Liver (tissue), 10 donors: ENCODE measurements at places on chromosomes 2 and 18.

DNA sequence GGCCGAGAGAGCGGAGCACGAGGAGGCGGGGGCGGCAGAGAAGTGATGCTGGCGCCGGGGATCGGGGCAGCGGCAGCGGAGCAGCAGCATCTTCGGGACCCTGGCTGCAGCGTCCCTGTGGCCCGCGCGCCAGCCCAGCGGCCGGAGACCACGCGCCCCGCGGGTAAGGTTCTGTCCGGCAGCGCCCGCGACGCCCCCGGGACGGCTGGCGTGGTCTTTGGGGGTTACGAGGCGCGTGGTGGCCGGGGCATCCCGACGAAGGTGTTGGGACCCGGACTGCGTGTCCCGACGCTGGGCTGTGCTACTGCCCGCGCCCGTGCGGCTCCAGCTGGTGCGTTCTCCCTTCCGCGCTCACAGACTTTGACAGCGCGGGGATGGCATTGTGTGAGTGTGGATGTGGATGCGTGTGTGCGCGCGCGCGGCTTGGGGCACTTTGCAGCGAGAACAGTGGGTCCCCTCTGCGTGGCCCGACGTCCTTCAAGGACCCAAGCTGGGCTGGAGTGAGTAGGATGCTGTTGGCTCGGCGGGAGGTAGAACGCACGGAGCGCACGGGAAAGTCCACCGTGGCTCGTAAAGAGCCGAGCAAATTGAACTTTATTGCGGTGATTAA lies 405.0 kb downstream of the XIRP2 start:
- DNase-seq, result no peak

- DNase-seq, result peak; percentile 65
Measured at GRCh38 chr2:24972315-24972961, 683 bp upstream of the DNAJC27 start.

- no peak for DNase-seq
Measured at GRCh38 chr2:163779970-163780597, 44.3 kb upstream of the FIGN start.

GRCh38 chr2:40964509-40965250 lies 512.8 kb upstream of the SLC8A1 start:
- DNase-seq, result no peak

GRCh38 chr18:9775178-9775577 lies 67.1 kb downstream of the RAB31 start:
- DNase-seq, result no peak

DNA sequence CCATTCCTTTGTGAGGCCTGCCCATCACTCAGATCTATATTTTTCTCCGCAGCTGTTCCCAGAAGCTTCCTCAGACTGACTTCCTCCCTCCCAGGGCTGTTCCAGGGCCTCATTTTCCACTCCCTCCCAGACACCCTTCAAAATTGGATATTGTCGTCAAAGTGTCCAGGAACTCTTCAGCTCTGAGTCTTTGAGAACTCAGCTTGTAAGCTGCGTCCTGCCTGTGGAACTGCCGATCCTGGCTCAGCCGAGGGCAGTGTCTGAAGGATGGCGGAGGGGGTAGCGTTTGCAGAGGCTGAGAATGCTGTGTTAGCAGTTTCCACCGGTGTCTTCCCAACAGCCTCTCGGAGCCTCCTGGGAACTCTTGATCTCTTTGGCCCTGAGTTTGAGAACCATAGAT lies 27.1 kb downstream of the NCK2 start:
- DNase-seq, result no peak

- DNase-seq, result no peak
Measured at GRCh38 chr2:161415034-161415986, 787 bp upstream of the TBR1 start.

GRCh38 chr2:152396051-152396511 lies 61.1 kb downstream of the FMNL2 start:
- no peak for DNase-seq
